ENCODE measurements at places on chromosomes 12 and 14.

DNA sequence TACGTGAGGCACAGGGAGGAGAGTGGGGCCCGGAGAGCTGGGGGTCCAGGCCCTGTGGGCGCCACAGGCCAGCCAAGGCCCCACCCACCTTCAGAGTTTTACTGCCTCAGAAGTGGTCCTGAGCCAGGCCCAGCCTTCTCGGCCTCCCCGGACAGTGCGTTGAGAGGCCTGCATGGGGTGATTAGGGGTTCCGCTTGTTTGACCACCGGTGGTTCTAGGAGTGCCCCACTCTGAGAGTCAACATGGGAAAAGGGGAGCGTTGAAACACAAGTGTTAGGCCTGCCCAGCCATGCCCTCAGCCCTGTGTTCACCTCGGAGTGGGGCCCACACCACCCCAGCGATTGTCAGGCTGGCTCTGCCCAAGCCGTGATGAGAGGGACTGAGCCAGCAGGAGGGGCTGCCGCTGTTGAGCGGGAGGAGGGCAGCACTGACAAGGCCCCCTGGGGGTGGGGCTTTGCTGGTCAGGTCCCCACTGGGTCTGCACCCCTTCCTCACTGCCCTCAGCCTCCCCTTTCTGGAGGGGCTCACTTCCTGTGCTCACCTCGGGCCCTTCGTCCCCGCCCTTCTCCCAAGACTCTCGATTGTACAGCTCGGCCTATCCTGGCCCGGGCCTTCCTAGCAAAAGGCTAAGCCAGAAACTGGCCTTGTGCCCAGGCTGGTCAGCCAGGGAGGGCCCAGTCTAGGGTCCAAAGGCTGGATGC, 4.8 kb downstream of the CKB start:
- no peak for DNase-seq

DNA sequence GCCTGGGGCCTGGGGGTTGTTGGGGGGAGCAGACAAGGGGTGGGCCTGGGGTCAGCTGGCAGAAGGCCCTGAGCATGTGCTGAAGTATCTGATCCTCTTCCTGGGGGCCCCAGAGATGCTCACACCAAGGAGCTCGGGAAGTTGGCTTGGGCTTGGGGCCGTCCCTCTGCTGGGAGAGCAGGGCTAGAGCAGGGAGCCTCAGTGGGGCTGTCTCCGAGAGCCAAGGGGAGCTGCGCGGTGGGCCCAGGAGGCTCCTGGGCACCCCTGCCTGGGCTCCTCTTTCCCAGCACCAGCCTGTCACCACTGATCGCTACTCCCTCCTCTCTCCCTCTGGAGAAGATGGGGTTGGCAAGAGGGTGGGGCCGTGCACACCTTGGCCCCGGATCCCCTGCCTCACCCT, 28.3 kb downstream of the BEGAIN start:
- no peak for DNase-seq

DNA sequence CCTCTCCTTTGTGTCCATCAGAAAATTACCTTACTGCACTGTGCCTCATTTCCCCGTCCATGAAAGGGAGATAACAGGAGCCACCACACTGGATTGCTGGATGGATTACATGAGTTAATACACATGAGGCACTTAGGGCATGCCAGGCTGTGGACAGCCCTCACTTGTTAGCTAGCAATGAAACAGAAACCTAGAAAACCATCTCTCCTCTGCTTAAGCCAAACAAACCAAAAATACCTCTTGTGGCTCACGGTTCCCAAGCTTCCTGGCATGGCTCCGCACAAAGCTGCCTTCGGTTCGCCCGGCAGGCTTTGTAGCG, 660 bp upstream of the HCFC2 start:
- no peak for DNase-seq

DNA sequence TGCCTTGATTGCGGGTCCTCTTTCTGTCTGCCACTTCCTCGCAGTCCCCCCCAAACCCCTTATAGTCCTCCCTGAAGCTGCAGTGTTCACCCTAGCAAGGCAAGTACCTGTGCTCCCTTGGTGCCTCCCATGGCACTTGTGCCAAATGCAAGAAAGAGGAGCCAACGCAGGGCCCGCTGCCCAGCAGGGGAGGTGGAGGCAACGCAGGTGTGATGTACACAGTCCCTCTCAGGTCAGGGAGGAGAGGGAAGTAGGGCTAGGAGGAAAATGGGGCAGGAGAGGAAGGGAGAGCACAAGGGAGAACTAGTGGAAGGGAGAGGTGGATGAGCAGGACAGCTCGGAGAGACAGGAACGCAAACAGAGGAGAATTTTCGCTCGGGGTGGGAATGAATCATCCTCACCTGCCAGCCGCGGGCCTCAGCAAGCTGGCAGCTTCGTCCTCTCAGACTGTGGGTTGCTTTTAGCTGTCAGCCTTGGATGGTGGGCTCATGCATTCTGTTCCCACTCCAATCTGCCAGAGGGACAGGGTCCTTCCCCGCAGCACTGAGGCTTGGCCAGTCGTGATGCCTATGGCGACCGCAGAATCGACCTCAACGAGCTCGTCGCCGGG, 357.0 kb downstream of the CACNA1C start:
- DNase-seq, result no peak

DNA sequence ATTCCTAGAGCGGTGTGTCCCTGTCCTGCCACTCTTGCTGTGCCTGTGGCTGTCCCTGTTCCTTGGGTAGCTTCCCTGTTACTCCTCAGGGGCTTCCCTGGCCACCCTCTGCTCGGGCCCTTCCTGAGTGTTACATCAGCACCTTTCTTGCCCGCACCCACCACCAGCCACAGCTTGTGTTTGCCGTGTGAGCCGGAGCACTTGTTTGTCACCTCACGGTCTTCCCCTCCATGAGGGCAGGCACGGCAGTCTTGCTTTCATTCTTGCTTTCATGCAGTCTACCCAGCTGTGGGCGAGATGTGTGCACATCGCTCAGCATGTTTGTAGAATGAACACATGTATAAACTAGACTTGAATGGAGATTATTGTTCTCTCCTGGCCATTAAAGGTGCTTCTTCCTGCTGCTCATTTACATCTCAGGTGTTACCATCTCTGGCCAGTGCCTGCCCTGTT, 42.0 kb downstream of the TRAF3 start:
- DNase-seq, result no peak

DNA sequence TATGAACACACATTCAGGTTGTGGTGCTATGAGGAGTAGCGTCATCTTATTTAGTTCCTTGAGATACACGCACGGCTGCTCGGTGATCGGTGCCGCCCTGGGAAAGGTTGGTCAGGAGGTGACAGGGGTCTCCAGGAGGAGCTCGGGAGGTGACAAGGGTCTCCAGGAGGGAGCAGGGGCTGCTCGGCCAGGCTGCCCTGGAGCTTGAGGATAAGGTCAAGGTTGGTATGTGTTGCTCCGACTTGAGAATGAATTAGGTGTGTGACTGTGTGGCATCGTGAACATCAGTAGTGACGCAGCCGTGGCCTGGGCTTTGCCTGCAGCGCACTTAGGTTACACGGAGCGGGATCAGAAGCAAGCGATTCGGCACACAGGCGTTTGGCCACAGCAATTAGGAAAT, 36.2 kb downstream of the CCDC92 start:
- no peak for DNase-seq

GRCh38 chr14:39694341-39694740, 262.1 kb upstream of the FBXO33 start:
- DNase-seq, result no peak

DNA sequence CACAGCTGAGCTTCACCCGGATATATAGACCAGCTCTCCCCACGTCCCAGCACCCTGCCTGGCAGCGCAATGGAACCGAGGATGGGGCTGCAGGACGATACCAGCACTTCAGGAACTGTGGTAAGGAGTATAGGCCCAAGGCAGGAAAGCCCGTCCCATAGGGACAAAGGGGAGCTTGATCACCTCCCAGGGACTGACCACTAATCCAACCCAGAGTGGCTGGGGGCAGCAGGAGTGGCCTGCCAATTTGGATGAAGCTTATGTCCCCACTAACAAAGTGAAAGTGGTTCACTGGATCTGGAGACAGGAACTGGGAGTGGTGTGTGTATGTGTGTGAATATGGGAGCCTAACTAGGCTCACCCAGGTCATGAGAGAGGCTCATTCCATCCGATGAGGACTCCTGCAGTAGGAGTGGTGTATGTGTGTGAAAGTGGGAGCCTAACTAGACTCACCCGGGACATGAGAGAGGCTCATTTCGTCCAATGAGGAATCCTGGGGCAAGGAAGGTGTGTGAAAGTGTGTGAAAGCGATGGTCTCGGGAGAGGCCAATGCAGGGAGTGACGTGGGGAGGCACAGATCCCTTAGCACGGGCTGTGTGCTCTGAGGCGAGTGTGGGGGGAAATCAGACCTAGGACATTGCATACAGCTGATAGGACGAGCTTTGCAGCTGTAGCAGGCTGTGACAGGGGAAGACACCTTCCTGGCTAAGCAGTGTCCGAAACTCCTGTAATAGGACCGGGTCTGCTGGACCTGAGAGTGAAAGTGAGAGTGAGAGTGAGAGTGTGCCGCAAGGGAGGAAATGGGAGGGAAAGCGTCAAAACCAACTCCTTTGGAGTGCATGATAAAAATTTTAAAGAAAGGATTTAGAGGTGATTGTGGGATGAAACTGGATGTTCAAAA, 25.7 kb downstream of the KLRK1 start:
- DNase-seq, result peak; percentile 54

DNA sequence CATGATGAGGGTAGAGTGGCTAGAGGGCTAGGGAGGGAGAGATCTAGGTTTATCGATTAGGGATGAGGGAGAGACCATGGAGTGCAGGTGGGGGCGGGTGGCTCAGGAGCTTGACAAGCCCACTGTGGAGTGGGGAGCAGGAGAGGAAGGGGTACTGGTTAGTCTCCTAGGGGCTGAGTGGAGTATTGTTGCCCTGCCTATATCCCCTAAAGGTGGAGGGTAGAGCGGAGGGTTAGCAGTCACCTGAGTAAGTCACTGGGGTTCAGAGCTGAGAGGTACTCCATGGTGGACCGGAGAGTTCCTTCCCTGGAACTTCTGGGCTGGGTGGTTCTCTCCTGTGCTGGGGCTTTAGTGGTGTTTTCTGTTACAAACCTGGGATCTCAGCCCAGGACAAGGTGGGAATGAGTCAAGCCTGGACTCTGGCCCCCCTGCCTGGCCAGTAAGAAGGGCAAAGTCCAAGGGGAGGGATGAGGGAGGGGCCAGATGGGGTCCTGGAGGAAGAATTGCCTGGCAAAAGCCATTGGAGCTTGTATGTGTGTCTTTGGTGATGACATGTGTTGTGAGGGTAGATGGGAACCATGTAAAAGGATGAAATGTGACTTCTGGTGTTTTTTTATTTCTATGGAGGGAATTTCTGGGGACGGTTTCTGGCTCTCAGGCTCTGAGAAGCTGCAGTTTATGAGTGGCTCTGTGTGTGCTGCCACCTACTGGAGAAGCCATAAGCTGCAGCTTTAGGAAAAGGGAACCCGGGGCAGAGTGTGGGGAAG, at the start of gene CIDEB:
TSS of gene CIDEB (minus strand) at position 403 of the 767 bp plus-strand sequence. CDS start at position 284, 119 bp downstream.
- DNase-seq, result peak; percentile 67

DNA sequence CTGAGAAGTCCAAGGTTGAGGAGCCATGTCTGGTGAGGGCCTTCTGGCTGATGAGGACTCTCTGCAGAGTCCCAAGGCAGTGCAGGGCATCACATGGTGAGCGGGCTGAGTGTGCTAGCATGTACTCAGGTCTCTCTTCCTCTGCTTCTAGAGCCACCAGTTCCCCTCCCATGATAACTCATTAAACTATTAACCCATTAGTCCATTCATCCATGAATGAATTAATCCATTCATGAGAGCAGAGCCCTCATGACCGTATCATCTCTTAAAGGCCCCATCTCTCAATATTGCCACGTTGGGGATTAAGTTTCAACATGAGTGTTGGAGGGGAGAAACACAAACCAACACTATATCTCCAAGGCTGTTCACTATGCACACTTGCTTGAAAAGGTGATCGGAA, 83.7 kb downstream of the TMEM30B start:
- no peak for DNase-seq

- peak; percentile 72 for DNase-seq
These were observed 35.3 kb downstream of the KICS2 start for GRCh38 chr12:64186789-64187188.

DNA sequence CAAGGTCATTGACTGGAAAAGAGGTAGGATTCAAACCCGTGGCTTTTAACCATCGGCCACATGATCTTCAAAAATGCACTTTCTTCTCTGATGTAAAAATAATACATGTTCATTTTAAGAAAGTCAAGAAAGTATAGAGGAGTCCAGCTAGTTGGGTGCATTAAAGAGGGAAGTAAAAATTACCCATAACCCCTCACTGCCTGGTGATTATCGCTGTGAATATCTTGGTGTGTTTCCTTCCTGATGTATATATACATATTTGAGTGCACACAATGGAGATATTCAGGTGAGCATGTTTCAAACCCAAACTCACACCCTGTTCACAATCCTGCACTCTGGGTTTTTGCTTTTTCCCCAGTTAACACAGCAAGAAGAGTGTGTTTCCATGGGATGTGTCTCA, 47.5 kb upstream of the OAS1 start:
- no peak for DNase-seq

DNA sequence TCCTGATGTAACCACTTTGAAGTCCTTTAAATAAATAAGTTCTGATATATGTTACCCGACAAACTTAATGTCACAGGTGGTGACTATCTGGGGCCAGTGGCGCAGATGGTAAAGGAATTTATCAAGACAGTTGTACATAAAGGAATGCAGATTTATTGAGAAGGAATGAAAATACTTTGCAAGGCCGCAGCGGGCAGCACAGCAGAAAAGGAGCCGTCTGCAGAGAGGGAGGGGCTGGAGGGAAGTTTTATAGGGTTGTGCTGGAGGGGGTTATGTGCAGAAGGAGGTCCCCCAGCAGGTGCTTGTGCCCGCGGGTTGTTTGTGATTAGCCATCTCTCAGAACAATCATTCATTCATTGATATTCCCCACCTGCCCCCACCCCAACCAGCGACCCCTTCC, 17.4 kb downstream of the GPRC5D start:
- DNase-seq, result no peak

- DNase-seq, result peak; percentile 55
These were observed 14.7 kb upstream of the TEAD4 start for GRCh38 chr12:2944401-2945047.

GRCh38 chr12:25364529-25365339, 114.0 kb upstream of the KRAS start:
- no peak for DNase-seq

- no peak for DNase-seq
These were observed 93.7 kb upstream of the FUT8 start for GRCh38 chr14:65318636-65319506.

DNA sequence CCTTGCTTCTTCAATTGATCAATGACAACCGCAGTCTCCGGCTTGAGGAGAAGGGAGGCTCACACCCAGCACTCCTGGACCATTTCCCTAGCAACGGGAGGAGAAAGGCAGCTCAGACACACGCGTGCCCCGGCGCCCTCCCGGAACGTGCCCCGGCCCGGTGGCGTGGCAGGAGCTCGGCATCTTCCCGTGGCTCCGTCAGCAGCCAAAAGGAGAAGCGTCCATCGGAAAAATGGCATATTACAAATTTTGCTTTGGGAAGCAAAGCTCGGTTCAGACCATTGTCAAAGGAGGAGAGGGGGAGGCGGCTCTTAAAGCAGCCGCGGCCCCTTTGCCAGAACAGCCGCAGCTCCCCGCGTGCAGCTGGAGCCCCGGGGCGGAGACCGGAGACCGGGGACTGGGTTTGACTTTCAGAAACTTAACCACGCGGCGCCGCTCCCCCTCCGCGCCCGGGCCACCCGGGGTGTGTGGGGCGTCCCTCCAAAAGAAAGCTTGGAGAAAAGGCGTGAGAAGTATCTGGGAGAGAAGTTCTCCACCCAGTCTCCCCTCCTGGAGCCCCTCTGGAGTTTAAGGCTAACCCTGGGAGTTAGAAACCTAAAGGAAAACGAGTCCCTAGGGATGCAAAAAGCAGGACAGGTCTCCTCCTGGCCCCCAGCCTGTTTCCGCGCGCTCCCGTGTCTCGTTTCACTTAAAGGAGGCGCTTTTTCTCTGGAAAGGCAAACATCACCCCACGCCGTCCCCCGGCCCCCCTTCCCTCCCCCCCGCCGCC, 545 bp downstream of the PPFIA2 start:
- peak; percentile 0 for DNase-seq
